ENCODE measurements at places on chromosomes 3 and 15.
A peak's percentile ranks its signal among the peaks of the same experiment; 100 is the strongest.

DNA sequence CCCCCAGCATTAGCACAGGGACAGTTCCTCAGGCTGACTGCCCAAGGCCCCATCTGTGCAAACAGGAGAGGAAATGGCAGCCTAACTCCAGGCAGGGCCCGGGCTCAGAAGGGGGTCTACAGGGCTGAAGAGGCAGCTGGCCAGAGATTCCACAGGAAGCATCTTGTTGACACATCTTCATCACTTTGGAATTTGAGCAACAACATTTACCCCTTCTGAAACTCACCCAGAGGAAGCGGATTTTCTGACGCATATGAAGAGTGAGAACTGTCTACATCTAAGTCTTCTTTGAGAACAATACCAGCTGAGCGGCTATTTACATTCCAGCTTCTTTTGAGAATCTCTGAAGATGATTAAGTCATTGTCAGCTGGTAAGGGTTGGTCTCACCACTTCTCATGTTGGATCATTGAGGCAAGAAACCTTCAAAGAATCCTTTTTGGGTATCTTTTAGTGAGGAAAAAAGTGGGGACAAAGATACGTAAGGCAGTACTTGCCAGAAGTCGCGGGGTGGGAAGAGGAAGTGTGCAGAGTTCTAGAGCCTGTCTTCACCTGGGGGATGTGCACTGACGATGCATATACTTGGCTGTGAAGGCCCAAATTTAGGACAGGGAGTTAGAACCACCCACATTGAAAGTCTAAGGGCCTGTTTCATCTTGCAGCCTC lies 25.4 kb upstream of the SRP14 start:
- DNase-seq, result no peak

- DNase-seq, result no peak
Measured at GRCh38 chr3:71153713-71154112, 429.8 kb downstream of the FOXP1 start.

DNA sequence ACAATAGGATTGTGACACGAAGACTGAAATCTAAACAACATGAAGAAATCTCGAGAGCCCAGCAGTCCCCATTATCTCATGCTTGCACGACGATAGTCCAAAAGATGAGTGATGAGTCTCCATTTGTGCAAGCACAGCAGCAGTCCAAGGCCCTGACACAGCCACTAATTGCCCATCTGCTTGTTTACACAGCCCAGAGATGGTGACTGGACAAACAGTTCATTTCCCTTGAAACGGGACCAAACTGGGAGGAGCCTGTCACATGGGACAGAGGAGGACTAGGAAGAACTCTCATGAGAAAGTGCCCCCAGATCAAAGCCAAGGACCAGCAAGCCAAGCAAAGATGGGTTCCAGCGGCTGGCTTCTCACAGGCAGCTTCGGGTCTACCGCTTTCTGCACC lies 121.0 kb downstream of the GREM1 start:
- DNase-seq, result no peak

- no peak for DNase-seq
Measured at GRCh38 chr3:8301977-8302735, 199.5 kb upstream of the LMCD1 start.

DNA sequence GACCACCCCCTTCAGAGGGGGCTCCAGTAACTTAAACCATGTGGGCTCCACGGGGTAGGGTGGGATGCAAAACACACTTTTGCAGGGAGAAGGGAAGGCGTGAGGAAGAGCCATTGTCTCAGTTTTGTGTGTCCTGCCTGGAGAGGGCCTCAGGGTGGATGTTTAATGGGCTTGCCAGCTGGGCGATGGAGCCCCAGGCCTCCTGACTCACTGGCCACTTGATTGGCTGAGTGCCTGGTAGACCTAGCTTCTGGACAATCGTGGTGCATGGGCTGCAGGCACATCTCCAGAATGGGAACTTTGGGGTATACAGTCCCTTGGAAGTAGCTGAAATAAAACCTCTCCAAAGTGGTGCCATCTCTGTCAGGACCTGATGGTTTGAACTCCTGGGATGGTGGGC lies 118.3 kb upstream of the MRPS22 start:
- DNase-seq, result no peak

DNA sequence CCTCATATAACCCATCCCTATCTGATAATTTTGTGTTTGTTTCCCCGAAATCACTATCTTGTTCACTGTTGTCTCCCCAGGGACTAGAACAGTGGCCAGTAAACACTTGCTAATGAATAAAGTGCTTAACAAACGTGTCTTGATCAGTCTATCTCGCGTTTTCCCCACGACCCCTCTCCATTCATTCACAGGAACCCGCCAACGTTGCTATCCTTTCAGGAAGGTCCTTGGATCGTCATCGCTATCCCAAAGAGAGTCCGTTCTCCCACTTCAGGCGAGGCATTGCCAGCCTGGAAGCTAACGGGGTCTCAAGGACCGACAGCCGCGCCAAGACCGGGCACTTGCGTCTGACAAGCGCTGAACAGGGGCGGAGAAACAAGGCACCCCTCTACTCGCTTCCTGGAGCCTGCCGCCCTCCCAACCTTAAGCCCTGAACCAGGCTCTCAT lies 344 bp downstream of the LINS1 start:
- DNase-seq, result peak; percentile 21

DNA sequence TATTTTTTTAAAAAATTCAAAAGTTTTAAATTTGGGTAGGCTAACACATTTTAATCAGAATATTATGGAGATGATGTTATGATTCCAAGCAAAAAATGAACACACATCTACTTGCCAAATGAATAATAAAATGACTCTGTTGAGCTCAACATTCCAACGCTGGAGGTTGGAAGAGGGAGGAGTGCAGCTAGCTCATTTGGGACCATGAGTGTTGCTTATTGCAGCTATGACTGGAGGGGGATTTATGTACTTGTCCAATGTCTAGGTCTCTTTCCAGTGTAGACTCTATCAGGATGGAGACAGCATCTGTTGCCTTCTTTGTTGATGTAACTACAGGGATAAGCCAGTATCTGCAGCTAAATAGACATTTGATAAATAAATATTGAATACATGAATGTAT lies 310.6 kb downstream of the CACNA2D3 start:
- DNase-seq, result no peak

DNA sequence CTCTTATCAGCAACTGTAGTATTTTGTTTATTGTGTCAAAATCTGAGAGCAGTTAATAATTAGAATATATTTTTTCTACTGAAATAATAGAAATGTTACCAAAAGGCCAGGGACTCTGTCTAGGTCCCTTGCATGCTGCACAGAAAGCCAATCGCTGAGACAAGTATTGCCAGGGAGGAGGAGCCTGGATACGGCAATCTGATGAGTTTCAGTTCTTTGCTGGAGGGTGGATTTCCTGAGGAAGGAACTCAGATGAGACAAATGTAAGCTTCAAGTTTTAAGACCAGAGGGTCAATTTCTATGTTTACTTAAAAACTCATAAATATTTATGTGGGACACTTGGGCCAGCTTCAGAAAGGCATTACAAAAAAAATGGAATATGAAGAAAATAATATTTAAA lies 252.2 kb downstream of the GABRG3 start:
- DNase-seq, result no peak

DNA sequence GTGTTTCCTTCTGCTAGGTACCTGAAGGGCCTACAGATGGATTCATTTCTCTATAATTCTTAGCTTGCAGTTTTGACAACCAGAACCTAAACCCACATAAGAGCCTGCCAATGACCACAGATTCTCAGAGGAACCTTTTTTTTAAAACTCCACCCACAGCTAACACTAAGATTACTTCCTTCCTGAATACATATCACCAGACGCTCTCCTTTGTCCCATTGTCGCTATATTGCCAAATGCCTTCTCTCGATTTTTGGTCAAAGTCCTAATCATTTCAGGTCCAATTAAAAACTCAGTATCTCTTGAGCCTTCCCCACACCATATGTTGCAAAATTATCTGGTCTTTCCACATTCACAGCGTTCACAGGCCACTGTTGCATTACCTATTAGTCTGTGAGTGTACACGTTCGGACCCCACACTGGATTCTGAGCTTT lies 12.4 kb downstream of the ZNF710 start:
- no peak for DNase-seq

- DNase-seq, result no peak
Measured at GRCh38 chr3:177770383-177771230, 573.3 kb upstream of the TBL1XR1 start.

DNA sequence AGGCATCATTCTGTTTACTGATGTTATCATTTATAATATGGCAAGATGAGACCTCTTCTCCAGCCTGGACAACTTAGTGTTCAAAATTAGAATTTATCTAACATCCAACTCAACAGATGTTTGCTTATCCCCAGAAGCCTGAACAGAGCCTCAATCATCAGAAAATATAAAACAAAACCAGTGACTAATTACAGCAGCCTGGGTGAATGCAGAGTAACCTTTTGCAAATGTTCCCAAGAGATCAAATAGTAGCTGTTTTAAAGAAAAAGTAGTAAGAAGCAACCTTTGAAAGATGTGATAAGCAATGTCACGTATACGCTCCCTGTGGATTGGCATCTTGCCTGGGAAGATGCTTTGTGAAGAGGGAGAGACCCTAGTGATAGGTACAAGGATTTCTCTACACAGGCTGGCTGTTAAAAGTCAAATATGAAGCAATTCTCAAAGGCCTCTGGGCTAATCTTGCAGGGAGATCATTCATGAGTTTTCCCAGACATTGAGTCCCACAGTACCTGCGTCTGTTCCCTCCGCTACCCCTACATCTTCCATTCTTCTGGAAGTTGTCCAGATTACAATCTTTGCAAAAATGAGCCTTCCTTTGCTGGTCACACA lies 39.3 kb upstream of the PRICKLE2 start:
- no peak for DNase-seq

- no peak for DNase-seq
Measured at GRCh38 chr3:32113566-32113965, 7.1 kb downstream of the GPD1L start.

DNA sequence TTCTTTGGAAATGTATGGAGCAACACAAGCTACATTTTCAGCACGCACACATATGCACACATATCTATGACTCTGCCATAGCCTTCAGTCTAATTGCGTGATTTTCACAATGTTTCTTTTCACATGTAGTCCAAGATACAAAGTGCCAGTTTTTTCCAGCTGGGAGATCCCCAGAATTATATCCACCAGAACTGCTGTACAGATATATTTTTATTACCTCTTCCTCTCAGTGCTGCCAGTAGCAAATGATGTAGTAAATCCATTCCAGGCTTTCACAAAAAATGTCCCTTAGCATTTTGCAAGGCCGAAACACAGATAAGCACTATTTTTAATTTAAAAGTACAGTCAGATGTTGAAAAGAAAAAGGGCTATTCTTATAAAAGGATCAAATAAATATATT lies 719.8 kb upstream of the SEMA6D start:
- DNase-seq, result no peak

- DNase-seq, result no peak
Measured at GRCh38 chr15:68765602-68766368, 54.9 kb downstream of the ANP32A start.

GRCh38 chr3:119420196-119420595 lies 43.2 kb downstream of the TMEM39A start:
- DNase-seq, result no peak

GRCh38 chr15:87681104-87681503 lies 575.4 kb downstream of the NTRK3 start:
- no peak for DNase-seq

GRCh38 chr15:64847876-64848716 lies 6.4 kb downstream of the PLEKHO2 start:
- no peak for DNase-seq

DNA sequence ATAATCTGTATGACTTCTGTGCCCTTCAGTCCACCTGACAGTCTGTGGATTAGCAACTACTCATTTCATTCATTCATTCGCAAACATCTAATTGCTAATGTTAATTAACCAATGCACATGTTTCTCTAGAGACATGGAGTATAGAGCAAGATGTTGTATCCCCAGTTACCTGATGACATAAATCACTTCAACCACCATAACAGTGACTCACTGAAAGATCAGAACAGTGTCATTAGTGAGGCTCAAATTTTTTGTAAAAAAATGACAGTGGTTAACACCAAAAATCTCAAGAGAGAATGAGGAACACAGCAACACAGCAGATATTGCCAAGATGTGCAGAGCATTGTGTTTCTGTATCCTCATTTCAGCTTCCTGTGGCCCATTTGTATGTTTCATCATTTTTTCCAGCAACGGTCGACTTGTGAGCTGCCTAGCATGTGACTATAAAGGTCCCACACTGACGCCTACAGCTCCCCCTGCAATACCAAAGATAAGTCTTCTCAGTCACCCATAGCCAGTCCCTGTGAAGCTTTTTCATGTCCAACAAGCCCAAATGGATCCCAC lies 3.7 kb upstream of the PLD1 start:
- peak; percentile 4 for DNase-seq

DNA sequence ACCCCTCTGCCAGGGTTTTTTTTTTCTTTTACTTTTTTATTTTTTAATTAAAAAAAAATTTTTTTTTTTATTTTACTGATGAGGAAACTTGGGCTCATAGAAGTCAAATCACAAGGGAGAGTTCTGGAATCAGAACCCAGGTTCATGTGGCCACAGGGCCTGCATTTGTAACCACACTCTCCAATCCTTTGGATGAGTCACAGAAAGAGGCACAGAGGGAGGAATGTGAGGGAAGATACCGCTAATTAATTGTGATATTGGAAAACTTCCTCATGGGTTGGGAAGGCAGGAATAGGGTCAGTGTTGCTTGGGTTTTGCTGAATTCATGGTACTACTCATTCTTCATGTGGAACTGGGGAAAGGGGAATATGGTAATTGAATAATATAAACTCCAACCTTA lies 132.9 kb upstream of the SLC6A11 start:
- no peak for DNase-seq

GRCh38 chr3:74001436-74001835 lies 376.7 kb upstream of the PDZRN3 start:
- DNase-seq, result no peak

DNA sequence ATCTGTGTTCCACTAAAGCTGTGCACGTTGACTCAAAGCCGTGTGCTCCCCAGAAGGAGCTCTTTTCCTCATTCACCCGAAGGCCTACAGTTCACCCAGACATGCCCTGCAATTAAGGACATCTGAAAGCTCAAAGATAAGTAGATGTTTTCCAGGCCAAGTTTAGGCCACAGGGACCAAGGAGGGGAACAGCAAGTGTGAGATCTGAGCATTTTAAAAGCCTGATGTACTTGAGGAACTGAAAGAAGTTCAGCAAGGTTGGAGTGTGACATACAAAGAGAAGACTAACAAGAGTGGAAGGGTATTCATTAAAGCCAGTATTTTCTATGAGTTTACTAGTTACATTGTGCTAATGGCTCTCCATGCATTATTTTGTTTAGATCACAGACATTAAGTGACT lies 68.0 kb downstream of the CASR start:
- no peak for DNase-seq

GRCh38 chr3:119529883-119530282 lies 29.5 kb downstream of the CD80 start:
- no peak for DNase-seq

GRCh38 chr3:119810018-119810435 lies 28.1 kb downstream of the NR1I2 start:
- peak; percentile 56 for DNase-seq

GRCh38 chr3:170357176-170358041 lies at the start of gene SKIL:
Gene SKIL, plus strand, starts transcription at chr3:170357715. Its CDS starts 2,617 bp downstream, at chr3:170360332.
- peak; percentile 96 for DNase-seq

Measured in activated T-cell treated with anti-CD3 and anti-CD28 coated beads for 4 hours (primary cell).